Activated CD4-positive, alpha-beta T cell treated with anti-CD3 and anti-CD28 coated beads, Interleukin-2, Interleukin-6, amounts not matched to agents 100 ng/mL and 50 ng/mL, durations not matched to agents 16 hours and 8 hours (primary cell): ENCODE measurements at places on chromosomes 12 and 14.

DNA sequence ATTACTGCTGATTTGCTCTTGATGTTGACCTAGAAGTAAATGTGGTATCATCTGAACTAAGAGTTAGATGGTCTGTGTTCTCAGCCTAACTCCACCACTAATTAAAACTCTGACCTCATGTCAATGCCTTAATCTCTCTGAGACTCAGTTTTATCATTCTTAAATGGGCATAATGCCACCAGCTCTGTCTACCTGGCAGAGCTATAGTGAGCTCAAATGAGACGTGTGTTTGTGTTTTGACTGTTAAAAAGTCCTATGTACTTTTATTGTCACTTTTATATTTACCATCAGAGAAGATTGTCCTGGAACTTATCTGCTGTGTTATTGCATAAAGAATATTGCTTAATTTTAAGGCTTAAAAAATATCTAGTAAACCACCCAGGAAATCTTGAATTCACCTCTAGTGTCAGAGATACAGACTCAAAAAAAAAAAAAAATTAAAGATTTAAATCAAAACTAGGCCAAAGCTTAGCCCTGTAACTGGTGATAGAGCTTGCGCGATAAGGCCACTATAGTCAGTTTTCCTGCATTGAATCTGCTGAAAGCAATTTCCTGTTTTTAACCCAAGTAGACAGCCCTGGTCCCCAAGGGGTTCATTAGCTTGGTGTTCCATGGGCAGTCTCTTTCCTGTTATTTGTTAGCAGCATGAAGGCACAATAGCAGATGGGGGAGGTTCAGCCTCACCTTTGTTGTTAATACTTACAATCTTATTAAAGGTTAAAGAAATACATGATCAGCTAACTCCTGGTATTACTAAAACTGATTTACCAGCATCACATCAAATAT is 261.8 kb downstream of the ATP23 start:
- no peak for DNase-seq

DNA sequence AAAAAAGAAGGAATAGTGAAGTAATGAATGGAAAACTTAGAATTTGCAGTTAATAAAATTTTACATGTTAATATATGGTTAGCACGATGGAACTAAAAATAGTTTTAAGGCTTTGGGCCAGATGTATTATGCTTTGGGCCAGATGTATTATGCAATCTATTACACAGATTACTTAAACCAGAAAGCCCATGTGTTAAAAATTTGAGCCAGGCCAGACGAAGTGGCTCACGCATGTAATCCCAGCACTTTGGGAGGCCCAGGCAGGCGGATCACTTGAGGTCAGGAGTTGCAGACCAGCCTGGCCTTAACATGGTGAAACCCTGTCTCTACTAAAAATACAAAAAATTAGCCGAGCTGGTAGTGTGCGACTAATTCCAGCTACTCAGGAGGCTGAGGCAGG is 17.2 kb downstream of the IFT81 start:
- DNase-seq = no peak

DNA sequence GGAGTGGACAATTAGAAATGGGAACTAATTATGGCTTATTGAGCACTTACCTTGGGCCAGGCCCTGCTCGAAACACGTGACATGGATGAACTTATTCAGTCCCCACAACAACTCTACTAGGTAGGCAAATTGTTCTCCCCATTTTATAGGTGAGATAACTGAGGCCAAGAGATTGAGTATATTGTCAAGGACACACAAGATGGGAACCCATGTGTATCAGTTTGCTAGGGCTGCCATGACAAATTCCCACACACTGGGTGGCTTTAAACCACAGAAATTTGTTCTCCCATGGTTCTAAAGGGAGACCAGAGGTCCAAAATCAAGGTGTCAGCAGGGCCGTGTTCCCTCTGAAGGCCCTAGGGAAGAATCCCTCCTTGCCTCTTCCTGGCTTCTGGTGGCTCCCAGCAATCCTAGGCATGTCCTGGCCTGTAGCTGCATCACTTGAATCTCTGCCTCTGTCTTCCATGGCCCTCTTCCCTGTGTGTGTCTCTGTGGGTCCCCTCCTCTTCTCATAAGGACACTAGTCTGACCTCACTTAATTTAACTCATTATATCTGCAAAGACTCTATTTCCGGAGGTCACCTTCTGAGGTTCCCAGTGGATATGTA is 128.8 kb downstream of the CHST11 start:
- DNase-seq = no peak

DNA sequence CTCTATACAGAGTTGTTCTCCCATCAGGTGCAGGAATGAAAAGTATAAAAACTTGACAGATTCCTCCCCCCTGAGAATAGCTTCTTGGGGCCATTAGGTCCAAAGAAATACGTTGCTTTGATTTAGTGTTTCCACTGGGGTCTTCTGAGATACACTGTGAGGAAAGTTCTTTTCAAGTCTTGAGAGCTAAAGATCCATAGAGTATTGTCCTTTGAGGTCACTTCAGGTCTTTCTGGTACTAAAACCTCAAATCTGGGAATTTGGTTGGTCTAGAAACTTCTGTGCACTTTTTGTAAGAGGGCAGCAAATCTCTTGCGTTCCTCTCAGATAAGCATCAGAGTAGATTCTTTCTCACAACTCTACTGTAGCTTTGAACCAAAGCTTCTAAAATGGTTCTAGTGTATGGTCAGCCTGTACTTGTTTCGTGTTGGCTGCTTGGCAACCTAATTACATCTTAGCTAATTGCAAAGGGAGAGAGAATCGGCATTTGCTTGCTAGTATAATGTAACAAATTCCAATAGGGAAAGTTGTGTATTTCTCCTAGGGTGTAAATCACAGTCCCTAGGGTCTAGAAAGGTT is 10.0 kb downstream of the SRSF5 start:
- DNase-seq = no peak

- DNase-seq = no peak
Observed at GRCh38 chr12:114165921-114166320, 199.8 kb upstream of the RBM19 start.

- DNase-seq = peak; percentile 76
Observed at GRCh38 chr12:12024911-12025682, 45.6 kb upstream of the BCL2L14 start.

DNA sequence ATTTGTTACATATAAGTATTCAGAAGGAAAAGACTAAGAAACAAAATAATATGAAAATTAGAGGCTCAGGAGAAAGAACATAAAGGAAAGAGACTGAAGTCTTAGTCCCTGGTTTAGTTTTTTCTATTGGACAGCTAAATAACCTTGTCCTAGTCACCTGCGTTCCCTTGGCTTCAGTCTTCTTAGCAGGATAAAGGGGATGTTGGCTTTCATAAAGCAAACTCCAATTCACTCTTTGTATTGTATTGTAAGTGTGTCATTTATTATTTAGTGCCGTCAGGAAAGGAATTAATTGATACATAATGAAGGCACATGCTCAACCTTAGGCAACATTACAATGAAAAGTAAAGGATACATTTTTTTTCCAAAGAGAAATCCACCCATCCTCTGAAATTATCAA is 190.3 kb upstream of the PPFIA2 start:
- no peak for DNase-seq

GRCh38 chr12:121939186-121939585 is 20.8 kb downstream of the CFAP251 start:
- DNase-seq = no peak

DNA sequence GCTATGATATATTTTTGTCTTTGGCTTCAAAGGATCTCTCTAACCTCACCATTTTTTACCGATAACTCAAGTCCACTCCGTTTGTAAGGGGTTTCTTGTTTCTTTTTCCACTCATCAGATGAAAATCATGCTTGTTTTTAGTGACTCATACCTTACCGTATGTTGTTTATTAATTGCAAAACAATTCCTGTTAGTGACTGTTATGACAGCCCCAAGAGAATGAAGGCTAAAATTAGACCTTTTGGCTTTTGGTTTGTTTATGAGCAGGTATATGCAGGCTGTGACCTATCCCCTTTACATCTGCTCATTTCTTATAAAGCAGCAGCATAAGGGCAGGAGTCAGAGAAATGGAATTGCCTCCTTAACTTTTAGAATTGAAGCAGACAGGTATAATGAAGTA is 319.8 kb downstream of the CEP128 start:
- DNase-seq = no peak

DNA sequence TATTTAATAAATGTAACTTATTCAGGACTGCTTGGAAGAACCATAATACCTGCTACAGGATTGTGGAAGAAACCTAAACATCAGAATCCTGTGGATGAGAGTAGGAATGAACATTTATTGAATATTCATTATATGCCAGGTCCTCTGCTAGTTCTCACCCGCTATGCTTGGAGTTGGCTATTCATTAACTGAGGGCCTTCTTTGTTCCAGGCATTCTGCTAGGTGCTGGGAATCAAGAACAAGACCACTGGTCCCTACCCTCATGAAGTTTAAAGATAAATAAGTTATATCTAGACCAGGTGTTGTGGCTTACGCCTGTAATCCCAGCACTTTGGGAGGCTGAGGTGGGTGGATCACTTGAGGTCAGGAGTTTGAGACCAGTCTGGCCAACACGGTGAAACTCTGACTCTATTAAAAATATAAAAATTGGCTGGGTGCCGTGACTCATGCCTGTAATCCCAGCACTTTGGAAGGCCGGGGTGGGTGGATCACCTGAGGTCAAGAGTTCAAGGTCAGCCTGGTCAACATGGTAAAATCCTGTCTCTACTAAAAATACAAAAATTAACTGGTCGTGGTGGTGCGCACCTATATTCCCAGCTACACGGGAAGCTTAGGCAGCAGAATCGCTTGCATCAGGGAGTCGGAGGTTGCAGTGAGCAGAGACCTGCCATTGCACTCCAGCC is 3.8 kb upstream of the TULP3 start:
- no peak for DNase-seq

GRCh38 chr12:115840159-115840558 is 437.3 kb downstream of the MED13L start:
- DNase-seq = no peak

- no peak for DNase-seq
Observed at GRCh38 chr12:116969615-116970585, 59.1 kb downstream of the FBXW8 start.

GRCh38 chr12:62001424-62001823 is 258.8 kb upstream of the USP15 start:
- DNase-seq = no peak

DNA sequence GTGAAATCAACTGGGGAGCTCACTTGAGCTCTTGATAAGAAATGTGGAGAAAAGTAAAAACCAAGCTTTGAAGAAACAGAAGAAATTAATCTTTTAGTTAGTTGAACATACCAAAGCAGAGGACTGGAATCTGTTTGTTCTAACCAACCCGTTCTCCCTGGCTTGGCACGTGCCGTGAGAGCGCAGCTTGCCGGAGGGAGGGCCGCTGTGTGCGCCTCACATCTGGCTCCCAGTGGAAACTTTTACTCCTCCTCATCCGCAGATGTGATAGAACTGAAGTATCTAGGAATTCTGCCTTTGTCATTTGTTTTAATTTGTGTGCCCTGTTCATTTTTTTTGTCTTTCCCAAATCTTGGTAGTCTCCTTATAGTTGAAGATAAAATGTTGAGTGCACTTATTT is 64.9 kb downstream of the DDX51 start:
- DNase-seq = no peak

- peak; percentile 77 for DNase-seq
Observed at GRCh38 chr14:71371711-71372396, 464.6 kb downstream of the PCNX1 start.

- no peak for DNase-seq
Observed at GRCh38 chr12:68573406-68573805, 37.3 kb upstream of the RAP1B start.

- no peak for DNase-seq
Observed at GRCh38 chr12:45701296-45701695, 28.2 kb upstream of the ARID2 start.
